Kidney tubule cell (primary cell): ENCODE measurements at places on chromosomes 4 and X.

DNA sequence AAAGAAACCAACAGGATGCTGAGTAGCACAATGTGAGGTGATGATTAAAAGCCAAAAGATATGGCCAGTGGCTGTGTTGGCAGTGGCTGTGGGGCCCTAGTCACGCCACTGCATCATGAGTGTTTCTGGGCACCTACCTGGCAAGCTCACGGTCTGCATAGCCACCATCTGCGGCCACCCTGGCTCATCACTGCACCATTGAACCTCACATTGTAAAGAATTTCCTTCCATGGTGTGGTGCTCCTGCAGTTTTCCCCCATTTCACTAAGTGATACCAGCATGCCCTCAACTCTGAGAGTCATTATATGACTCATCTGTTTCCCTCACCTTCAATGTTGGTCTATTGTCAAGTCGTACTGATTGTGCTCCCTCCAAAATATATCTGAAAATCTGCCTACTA is 45.5 kb upstream of the CLNK start:
- DNase-seq, result no peak

DNA sequence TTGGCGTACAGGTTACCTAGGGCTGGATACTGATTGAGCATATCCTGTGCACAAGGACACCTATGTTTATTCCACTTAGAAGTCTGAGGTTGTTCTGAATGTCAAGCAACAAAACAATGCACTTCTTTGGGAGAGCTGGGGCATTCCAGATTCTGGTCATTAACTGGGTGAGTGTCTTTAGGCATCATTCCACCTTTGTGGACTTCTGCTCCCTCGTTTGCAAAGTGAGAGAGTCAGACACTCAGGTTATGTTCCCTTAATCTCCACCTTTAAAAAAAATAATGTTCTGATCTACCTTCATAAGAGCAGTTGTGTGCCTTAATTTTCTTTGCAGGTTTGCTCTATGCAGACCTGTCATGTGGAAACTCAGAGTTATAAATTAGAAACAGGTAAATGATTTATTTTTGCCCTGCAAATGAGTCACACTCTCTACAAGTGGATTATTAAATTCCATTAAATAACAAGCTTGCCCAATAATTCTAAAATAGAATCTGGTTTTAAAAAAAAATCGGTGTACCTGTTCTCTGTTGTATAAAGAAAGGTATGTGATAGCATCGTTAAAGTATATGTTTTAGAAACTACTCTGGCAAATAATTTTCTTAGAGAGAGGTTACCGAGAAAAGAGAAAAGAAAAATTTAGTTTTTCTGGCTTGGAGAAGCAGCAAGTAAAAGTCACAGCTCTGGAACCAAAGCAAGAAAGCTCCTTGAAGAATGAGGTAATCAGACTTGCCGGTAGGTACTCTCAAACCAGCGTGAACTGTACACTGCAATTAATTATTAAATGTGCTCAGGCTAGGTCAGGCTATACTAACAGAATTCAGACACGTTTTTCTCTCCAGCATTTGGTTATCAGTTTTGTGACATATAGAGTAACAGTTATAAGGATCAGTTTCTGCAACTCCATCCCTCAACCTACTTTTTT is 93.2 kb downstream of the SORBS2 start:
- DNase-seq, result peak; percentile 87

- DNase-seq, result no peak
Observed at GRCh38 chrX:17435476-17435875, 60.5 kb downstream of the NHS start.

- DNase-seq, result no peak
Observed at GRCh38 chr4:157819693-157820464, 352.9 kb downstream of the GASK1B start.

DNA sequence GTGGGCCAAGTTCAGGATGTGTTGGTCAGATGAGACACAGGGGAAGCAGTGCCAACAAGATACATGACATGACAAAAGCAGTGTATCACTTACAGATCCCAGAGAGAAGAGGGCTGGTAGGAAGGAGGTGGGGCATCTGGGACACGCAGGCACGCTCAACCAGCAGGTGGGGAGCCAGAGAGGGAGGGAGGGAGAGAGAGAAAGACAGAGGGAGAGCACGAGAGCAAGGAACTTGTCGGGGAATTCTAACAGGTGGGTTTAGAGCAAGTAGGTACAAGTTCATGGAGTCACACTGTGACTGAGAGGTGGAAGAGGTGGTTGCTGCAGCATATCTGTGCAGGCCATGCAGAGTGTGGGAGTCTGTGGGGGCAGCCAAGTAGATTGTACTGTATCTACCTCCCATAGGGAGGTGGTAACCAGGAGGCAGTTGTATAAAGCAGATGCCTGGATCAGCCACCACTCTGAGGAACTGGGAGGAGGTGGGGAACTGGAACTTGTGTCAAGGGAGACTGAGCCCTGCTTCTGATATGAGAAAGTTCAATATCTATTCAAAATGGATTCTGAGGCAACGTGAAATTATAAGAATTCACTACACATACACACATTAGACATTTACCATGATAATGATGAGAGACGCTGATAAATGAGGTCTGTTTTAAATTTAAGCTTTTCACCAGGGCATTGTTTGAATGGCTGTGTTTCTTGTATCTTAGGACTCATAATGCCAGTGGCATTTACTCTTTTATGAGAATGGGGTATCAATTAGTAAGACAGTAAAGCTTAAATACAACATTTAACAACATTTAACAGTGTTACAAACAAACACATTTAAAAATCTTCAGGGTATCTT is 43.7 kb downstream of the BBS12 start:
- DNase-seq, result no peak

DNA sequence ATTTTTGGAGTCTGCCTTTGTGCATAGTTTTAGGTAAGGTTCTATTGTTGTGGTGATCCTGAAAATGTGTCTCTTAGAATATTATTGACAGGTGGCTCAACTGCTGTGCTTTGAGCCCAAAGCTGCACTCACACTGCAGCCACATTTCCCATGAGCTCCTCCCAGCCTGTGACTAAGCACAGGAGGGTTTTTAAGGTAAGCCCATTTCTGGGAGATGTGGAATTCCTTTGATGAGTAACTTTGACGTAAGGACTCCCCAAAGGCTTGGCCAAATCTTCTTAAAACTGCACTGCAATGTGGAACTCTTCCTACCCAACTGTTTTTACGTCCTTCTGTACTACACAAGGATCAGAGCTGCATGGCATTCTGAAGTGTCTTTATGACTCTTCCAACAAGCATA is 20.0 kb upstream of the TMPRSS11A start:
- peak; percentile 18 for DNase-seq

GRCh38 chr4:27716693-27717430 is 856.2 kb downstream of the STIM2 start:
- no peak for DNase-seq

- DNase-seq, result no peak
Observed at GRCh38 chrX:118758511-118758910, 31.1 kb downstream of the IL13RA1 start.

- no peak for DNase-seq
Observed at GRCh38 chr4:71945791-71946190, 86.0 kb upstream of the NPFFR2 start.

DNA sequence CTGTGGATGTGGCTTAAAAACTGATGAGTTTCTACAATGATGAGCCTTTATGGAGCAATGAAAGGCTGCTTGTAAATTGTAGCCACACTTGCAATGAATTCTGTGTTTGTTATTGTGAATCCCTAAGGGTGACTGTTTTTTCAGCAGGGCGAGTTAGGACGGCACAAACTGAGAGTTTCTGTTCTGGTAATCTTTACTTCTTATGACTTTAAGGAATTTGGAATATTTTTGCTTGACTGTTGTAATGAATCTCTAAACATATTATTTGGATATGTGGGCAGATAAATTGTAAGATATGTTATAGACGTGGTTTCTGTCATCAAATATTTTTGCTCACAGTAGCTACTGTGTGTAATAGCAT is 22.2 kb downstream of the RBPJ start:
- DNase-seq, result no peak

- no peak for DNase-seq
Observed at GRCh38 chr4:113588895-113589668, 172.5 kb downstream of the CAMK2D start.

GRCh38 chrX:13646154-13646549 is 6.8 kb upstream of the TCEANC start:
- DNase-seq, result peak; percentile 65

DNA sequence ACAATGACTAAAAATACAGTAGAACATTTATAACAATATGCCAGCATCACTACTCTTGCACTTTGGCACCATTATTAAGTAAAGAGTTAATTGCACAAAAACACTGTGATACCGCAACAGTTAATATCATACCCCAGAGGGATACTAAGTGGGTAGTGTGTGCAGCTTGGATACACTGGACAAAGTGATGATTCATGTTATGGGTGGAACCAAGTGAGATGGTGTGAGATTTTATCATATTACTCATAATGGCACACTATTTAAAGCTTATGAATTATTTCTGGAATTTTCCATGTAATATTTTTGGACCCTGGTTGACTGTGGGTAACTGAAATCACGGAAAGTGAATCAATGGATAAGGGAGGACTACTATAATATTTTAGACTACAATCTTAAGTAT is 265.3 kb downstream of the PCDH18 start:
- peak; percentile 38 for DNase-seq

DNA sequence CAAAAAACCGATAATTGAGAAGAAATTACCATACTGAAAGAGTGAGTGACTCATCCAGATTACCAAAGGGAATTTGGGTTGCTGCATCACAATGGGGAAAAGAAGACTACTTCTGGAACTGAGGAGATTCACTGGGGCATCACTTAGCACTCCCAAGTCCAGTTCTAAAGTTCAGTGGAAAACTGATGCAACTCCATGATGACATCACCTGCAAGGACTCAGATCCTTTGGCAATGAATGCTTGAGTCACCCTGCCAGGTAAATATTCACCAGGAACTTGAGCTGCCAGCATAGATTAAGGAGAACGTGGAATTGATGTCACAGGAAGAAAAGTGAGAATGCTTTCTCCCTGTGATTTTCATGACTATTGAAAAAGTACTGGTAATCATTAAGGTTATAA is 32.0 kb upstream of the SMIM10L2A start:
- DNase-seq, result peak; percentile 92

DNA sequence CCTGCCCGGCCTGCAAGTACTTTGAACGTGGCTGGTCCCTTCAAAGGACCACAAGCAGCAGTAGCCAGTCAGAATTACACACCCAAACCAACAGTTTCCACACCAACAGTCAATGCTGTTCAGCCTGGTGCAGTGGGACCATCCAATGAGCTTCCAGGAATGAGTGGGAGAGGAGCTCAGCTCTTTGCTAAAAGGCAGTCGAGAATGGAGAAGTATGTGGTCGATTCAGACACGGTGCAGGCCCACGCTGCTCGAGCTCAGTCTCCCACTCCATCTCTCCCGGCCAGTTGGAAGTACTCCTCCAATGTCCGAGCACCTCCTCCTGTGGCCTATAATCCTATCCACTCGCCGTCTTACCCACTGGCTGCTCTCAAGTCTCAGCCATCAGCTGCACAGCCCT is 104.4 kb upstream of the MYOZ2 start:
- no peak for DNase-seq

- DNase-seq, result no peak
Observed at GRCh38 chrX:24465532-24465865, 413 bp downstream of the PDK3 start.

GRCh38 chrX:19758539-19758938 is 128.9 kb downstream of the SH3KBP1 start:
- DNase-seq, result peak; percentile 36

- no peak for DNase-seq
Observed at GRCh38 chr4:152499344-152499743, 36.5 kb downstream of the FBXW7 start.

GRCh38 chr4:140300271-140300970 is 73.0 kb upstream of the SCOC start:
- DNase-seq, result peak; percentile 86

DNA sequence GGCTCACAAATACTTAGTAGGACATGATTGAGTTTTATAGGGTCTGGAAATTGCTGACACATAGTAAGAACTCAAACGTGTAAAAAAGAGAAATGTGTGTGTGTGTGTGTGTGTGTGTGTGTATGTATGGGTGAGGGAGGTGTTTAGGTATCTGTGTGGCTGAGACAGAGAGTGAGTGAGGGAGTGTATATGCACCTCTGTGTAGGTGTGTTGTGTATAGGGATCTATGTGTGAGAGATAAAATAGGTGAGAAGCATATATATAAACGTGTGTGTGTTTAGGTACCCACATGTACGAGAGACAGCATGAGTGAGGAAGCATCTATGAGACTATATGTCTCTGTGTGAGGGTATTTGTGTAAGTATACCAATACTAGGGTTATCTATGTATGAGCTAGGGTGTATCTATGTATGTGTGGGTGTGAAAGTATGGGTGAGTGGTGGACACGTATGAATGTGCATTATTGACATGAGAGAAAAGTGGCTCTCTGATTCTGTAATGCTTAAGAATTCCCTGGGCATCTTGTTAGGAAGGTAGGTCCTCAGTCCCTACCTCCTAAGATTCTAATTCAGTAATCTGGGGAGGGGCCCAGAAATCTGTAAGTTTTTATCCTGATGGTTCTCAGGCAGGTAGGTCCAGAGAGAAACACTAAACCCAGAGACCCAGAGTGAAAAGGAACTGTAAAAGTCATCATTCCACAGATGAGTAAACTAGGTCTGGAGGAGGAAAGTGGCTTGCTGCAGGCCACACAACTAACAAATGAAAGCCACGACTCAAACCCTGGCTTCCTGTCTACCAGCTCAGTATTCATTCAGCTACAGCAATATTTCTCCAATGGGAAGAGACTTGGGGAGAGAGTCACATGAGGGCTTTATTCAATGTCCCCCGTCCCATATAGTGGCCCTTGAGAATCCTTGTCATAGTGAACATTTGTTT is 237.0 kb downstream of the IDS start:
- no peak for DNase-seq

DNA sequence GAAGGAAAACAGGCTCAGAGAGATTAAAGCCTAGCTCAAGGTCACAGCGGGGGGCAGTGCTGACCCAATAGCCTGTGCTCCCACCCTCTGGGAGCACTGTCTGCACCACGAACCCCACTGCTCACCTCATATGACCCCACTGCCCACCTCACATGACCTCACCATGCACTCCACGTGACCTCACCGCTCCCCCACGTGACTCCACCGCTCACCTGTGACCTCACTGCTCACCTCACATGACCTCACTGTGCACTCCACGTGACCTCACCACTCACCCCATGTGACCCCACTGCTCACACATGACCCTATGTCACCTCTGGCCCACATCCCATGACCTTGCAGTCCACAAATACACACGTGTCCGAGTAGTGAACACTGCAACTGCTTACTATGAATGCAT is 55.4 kb downstream of the ACOX3 start:
- no peak for DNase-seq

DNA sequence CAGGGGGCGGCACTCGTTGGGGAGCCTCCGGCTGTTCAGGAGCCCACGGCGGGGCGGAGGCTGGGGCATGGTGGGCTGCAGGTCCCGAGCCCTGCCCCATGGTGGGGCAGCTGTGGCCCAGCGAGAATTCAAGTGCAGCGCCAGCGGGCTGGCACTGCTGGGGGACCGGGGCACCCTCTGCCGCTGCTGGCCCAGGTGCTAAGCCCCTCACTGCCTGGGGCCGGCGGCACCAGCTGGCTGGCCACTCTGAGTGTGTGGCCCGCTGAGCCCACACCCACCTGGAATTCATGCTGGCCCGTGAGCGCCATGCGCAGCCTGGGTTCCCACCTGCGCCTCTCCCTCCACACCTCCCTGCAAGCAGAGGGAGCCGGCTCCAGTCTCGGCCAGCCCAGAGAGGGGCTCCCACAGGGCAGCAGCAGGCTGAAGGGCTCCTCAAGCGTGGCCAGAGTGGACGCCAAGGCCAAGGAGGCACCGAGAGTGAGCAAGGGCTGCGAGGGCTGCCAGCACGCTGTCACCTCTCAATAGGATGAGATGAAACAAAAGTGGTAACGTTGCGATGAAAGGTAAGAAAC is 464.9 kb downstream of the PCDH7 start:
- DNase-seq, result no peak

GRCh38 chr4:103197765-103198110 is 405 bp downstream of the CENPE start:
- DNase-seq, result peak; percentile 47
